Foreskin keratinocyte (primary cell): ENCODE measurements at places on chromosomes 11 and 22.

- DNase-seq: no peak
Measured at GRCh38 chr11:46332568-46333393, 14.5 kb upstream of the DGKZ start.

DNA sequence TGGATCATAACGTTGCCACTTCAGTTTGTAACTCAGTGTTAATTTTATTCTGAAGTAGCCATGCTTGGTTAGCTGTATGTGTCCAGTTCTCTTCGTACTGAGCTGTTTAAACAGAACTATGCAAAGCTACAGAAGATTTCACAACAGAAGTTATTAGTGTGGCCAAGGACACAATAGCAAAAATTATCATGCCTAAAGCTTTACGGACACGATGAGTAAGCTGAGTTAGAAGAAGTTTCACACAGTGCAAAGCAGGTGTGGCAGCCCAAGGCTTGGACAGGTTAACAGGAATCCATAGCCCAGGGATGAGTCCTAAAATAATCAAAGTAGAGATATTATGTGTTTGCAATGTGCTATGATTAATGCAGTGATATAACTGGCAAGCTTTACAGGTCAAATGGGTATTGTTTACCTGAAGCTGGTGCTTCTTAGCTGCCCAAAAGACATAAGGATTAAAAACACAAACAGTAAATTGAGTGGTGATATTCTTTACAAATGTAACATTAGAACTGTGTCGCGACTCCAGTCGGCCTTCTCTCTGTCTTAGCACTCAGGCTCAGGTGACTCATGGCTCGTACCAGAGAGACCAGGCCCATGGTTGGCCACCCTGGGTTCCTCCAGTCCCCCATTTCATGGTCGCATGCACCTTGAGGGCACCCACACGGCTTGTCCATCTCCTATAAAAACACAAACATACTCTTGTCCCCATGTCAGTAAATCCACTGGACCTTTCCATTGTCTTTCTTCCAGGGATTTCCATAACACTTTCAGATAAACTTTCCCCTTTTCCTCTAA lies 35.5 kb upstream of the NCAM1 start:
- peak; percentile 51 for DNase-seq

- DNase-seq: peak; percentile 17
Measured at GRCh38 chr11:70568035-70568813, 169.9 kb downstream of the CTTN start.

GRCh38 chr11:62131170-62131464 lies 7.3 kb downstream of the INCENP start:
- DNase-seq: no peak

DNA sequence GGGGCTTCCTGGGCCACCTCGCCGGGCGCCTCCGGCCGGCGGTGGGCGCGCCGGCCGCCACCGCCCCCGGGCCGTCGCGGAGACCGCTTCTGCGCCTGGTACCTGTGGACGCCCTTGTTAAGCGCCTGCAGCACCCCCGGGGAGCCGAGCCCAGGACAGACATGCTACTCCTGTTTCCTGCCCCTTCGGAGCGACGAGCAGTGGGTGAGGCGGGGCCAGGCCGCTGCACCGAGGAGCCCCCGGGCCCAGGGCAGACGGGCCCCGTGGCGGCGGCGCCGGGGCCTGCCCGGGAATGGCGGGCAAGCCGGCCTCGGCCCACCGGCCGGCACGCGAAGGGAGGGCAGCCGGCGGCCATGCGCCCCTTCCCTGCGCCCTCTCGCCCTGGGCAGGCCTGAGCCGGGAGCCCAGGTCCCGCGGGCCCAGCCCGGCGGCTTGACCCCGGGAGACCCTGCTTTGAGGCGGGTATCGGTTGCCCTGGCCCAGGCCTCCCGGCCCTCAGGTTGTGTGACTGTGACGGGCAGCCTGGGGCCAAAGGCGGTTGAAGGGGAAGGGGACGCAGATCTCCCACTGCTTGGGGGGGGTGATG lies 789 bp upstream of the KDM2A start:
- no peak for DNase-seq

DNA sequence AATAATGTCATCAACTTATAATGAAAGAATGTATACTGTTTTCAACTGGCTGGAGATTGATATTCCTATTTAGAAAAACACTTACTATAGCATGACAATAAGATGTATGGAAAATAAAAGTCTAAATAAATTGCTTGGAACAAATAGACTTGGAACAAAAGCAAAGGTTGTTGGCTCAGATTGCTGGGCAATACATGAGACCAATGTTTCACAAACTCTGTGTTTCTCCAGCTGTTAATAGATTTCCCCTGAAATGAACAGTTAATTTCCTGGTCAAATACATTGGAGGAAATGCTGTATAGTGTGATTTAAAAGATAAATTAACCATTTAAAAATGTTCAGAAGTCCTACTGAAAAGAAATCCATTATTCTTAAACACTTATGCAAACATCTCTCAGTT lies 40.1 kb upstream of the CTSC start:
- no peak for DNase-seq

DNA sequence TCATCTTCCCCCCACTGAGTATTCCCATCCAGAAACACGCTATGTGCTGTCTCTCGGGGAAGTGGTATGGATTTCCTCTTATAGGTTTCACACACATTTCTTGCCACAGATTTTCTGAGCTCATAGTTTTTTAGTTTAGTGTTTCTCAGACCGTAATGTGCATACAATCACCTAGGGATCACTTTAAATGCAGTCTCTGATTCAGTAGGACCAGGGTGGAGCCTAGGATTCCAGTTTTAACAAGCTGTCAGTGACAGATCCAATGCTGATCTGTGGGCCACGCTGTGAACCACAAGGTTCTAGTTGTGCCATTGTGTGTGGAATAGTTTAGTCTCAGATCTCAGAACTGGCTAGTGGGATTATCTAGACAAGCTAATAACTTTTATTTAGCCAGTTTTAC lies 23.7 kb upstream of the CXCR5 start:
- DNase-seq: no peak

DNA sequence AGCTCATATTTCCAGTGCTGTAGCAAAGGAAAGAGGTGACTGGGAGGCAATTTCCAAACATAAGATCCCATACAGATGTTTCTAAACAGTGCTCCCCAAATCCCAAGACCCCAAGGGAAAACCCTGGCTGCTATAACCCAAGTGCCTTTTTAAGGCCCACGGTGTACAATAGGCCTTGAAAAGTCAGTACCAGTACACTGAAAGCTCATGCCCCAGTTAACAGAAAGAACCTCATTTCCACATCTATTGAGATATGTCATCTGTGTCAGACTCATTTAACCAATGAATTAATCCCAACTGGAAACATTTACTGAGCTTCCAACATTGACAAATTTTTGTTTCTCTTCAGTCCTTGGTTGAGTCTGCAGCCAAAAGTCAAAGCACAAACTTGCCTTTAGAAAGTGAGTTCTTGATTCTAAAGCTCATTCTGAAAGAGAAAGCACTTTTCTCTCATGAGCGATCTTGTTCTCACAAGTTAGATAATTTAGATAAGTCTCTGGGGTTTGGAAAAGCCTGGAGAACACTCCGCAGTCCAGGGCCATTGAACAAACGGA lies 239.8 kb upstream of the ARHGAP20 start:
- DNase-seq: no peak

- no peak for DNase-seq
Measured at GRCh38 chr11:130600616-130601015, 152.2 kb downstream of the ADAMTS15 start.

DNA sequence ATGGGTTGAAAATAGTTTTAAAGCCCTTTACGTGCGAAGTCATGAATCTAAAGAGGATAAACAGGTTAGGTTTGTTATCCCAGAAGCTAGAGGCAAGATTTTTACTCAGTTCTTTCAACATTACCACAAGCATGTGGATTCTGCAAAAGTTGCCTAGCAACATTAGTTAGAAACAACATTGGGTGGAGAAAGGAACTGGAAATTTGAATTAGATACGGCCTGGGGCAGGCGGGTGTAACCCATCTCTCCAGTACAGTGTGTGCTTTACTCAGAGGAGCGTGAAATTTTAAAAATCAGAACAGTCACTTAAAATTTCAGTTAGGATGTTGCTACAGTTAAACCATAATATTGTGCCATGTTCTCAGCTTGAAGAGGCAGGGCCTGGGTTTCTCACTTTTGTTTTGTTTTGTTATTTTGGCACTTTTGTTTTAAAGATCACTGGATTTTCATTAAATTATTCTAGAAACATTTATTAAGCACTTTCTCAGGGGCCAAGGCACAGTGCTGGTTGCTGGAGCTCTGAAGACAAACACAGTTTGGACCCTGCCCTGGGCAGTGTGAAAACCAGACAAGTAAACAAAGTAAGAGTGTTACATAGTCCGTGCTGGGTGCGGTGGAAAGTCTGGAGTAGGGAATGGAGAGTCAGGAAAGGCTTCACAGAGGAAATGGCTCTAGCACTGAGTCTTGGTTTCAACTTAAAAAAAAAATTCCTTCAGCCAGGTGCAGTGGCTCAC lies 4.4 kb upstream of the WEE1 start:
- peak; percentile 99 for DNase-seq

DNA sequence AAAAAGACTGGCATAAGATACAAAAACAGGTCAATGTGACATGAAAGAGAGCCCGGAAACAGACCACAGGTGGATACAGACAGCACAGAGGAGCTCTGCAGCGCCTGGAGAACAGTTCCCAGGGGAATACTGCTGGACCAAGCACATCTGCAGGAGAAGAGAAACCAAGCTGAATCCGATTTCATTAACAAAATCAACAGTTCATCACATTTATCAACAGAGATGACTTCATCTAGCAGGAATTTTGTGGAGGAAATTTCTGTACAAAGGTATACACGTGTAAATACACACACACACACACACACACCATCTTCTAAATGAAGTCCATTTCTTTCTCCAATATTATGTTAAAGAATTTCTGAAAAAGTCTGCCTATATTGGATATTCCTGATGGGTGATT lies 17.1 kb downstream of the YPEL1 start:
- DNase-seq: peak; percentile 23

DNA sequence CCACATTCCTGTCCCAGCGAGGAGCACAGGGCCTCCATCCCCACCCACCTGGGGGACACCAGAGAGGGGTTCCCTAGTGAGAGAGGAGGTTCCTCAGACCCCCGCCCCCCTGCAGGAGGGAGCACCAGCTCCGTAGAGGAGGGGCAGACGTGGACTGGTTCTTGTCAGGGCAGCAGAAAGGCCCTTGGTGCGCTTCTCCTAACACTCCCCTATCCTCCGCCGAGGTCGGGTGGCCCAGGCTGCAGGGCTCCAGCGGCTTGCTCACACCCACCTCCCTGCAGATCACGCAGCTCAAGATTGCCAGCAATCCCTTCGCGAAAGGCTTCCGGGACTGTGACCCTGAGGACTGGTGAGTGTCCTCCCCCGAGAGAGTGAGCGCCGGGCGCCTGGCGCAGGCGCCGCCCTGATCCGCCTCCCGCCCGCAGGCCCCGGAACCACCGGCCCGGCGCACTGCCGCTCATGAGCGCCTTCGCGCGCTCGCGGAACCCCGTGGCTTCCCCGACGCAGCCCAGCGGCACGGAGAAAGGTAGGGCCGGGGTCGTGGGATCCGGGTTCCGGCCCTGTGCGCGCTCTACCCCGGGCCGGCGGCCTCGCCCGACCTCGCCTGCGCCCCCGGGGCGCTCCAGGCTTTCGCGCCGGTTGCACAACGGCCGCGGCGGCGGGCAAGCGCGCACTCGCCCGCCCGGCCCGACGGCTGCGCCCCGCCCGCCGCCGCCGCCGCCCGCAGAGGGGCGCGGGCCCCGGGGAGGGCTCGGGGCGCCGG lies 5.1 kb downstream of the TBX1 start:
- DNase-seq: peak; percentile 36

DNA sequence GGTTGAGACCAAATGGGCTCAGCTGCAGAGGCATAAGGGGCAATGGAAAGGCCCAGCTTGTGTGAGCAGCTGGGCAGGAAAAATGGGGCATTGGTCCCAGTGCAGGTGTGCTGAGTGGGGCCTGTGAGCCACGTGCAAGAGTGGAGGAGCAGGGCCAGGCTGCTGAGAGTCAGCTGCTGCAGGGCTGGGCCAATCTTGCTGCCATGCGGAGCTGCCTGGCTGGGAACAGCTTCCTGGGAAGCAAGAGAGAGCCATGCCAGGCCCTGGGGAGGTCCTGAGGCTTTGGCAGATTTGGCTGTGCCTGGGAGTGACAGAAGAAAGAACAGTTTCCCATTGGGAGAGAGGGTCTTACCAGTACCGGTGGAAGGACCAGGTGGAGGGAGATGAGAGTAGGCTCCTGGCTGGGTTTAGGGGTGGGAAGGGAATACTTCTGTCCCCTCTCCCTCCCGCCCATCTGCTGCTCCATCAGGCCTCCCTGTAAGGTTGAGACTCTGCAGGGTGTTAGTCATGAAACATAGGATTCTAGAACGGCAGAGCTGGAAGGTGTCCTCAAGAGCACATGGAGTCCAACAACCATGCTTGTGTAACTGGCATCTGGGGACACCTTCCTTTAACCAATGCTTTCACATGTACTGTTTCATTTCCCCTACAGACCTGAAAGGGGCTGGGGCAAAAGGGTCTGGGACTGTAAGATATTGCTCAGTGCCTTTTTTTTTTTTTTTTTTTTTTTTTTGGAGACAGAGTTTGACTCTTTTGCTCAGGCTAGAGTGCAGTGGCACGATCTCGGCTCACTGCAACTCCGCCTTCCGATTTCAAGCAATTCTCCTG lies 10.4 kb downstream of the SEPTIN3 start:
- no peak for DNase-seq

GRCh38 chr22:16601437-16602223 lies 9.0 kb upstream of the CCT8L2 start:
- DNase-seq: no peak

DNA sequence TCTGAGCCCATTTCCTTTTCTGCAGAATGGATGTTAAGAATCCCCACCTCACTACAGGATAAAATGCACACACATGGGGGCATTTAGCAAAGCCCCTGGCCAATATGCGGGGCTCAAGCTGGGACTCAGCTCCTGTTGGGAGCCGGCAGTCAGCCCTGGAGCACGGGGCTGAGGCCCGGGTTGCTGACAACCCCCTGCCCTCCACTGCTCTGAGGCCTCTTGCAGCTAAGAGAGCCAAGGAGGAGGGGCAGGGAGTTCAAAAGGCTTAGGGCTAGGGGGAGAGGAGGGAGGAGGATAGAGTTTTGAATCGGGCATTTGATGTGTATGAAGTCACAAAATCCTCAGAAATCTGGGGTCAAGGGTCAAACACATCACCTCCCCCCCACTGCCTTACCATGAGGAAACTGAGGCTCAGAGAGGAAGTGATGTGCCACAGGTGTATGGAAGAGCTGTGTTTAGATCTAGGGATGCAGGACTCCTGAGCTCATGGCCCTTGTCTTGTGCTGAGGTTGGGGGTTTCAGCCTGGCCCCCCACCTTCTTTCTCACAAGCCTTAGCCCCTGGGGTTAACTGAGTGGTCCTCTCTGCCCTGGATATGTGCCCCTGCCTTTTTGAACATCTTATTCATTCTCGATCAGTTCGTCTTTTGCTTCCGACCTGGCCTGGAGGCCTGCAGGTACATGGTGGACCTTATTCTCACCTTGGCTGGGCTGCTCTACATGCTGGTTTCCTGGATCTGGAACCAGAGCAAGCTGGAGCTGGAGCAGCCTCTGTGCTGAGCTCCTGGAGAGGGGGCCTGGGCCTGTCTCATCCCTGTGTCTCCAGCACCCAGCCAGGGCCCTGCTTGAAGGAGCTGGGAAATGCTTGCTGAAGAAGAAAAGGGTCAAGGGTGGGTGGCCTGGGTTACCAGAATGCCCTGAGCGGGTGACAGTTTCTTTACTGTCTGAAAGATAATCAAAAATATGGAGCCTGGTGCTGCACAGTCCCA lies 80.3 kb downstream of the LRRC32 start:
- DNase-seq: no peak

GRCh38 chr11:117927926-117928325 lies 1.3 kb downstream of the TMPRSS13 start:
- no peak for DNase-seq

GRCh38 chr11:46611526-46612304 lies 5.3 kb downstream of the HARBI1 start:
- no peak for DNase-seq
